ENCODE measurements at places on chromosomes 2 and 18.

DNA sequence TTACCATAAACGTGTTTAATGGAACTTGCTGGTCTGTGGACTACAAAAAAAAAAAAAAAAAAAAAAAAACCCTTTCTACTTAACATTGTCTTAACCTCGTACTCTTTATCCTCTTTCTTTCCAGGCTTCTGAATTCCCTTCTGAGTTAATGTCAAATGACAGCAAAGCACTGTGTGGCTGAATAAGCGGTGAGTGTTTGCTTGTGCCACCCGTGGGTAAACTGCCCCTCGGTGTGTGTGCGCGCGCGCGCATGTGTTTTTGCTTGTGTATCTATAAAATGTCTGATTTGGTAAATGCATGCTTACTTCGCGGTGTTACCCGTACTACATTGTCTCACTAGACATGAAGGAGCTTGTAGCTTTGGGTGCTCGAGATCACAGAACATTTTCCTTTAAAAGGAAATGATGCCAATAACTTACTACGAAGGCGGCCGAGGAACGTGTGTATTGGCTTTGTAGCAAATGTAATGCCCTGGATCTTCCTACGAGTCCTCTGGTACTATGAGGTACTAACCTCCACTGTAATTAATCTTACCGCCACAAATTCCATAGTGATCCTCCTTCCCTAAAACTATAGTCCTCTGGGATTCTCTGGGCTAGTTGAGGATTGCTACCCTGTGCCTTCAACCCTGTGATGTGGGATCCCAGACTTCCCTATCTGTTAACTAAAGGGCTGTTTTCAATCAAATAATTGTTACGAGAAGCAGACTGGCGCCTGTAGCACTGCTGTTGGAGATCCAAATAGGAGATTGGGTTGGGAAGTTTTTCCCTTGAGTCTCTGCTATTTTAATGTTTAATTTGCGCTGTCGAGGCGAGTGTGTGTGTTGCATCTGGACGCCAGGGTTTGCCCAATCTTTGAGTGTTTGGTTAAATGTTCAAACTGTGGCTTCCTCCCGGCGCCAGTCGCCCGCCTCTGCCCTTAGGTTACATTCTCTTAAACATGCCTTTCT lies 1.1 kb downstream of the ID2 start:
- peak; percentile 52 for DNase-seq

GRCh38 chr2:21011453-21011852 lies 32.4 kb downstream of the APOB start:
- DNase-seq: no peak

DNA sequence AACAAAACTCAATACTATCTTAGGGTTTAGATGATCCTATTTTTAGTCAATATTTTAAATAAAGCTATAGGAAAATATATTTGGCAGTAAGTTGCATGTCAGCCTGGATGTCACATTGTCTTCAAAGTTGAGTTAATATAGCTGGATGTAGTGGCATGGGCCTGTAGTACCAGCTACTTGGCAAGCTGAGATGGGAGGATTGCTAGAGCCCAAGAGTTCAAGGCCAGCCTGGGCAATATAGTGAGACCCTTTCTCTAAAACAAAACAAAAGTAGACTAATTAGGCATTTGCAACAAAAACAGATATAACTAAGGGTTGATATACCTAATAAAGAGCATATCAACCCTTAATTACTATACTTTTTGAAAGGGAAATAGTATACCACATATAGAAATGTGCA lies 254.6 kb upstream of the KCNJ3 start:
- no peak for DNase-seq

DNA sequence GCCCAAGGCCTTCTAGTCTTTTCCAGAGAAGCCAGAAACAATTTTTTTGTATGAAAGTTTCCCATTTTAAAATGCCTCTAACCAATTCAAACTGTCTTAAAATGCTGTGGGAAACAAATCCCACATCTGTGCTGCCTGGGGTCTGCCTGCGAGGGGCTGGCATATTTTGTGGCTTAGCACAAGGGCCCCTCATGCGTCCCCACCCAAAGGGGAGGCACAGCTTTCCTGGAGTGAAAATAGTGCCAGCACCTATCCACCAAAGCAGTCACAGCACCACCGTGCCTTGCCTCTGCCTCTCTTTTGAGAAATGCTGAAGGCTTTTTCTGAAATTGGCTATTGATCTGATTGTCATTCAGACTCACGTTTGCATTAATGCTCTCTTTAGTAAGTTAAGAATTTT lies 22.2 kb upstream of the GNAL start:
- DNase-seq: no peak

GRCh38 chr2:1567556-1568344 lies 154.5 kb downstream of the TPO start:
- DNase-seq: no peak

DNA sequence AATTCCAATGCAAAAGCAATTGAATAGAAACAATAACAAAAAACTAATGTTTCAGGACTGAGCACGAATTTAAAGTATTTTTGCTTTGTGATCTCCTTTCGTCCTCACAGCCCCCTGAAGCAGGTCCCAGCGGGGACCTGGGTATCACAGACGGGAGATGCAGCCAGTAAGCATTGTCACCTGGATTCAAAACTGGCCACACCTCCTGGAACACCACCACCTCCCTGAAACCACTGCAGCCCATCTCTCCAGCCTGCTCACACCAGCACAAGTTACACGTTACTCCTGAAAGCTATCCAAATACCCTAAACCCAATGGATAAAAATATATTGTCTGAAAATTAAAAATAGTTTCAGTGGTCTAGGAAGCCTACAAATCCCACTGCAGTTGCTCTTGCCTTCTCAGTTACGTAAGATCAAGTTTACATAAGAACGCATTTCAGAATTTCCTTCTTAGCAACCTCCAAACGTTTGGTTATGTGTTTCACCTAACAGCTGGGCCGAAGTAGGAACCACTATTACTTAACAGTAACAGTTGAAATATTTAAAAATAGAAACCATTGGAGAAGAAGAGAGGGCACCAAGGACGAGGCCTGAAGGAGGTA lies 178.0 kb downstream of the HDAC4 start:
- no peak for DNase-seq

GRCh38 chr18:49094979-49095632 lies 144.3 kb upstream of the SMAD7 start:
- no peak for DNase-seq

- peak; percentile 2 for DNase-seq
Observed at GRCh38 chr2:40451918-40452605, at the start of gene SLC8A1. TSS of gene SLC8A1 (minus strand) at chr2:40452090.

DNA sequence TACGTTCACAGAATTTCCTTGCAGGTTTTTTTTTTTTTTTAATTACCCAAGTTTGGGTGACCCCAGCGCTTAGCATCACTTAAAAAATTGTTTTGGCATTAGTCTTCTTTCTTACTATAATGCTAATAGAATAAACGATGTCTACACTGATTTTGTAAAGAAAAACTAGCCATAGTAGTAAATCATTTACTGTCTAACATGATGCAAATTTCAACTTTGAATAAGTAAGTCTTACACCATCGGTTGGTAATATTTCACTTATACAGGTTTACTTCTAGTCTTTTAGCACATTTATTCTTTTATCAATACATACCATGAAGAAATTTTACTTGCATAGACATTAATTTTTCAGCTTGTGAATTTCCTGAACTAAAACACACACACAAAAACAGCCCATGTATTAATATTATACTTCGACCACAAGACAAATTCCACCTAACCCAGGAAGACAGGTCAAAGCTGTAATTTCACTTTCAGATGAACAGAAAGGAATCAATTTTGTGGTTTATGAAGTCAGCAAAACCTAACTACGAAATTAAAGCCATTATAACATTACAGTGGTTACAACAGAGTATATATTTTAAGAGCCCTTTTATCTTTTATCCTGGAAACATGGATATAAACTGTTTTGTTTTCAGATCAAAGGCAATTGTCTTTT lies 1.9 kb downstream of the YES1 start:
- DNase-seq: peak; percentile 71

GRCh38 chr2:135863233-135863632 lies 13.0 kb downstream of the MCM6 start:
- no peak for DNase-seq

GRCh38 chr2:178197791-178198190 lies 3.5 kb downstream of the OSBPL6 start:
- DNase-seq: no peak

DNA sequence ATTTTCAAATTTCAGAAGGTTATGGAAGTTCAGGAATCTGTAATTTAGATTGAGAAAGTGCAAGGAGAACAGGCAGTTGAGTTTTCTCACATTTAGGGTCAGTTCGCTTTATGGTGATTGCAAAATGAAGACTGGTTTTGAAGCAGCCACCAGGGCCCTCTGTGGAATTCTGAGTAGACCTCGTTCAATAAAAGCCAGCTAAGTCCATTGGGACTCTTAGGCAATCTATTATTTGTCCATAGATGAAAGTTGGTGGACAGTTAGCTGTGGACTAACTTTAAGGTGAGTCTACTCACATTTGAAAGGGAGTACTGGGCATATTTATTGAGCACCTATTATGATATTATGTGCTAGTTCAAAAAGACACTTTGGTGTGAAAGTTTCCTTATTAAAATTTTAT lies 266.3 kb upstream of the LINC00305 start:
- no peak for DNase-seq

- DNase-seq: peak; percentile 65
Observed at GRCh38 chr2:207251573-207252192, 85.9 kb upstream of the KLF7 start.

DNA sequence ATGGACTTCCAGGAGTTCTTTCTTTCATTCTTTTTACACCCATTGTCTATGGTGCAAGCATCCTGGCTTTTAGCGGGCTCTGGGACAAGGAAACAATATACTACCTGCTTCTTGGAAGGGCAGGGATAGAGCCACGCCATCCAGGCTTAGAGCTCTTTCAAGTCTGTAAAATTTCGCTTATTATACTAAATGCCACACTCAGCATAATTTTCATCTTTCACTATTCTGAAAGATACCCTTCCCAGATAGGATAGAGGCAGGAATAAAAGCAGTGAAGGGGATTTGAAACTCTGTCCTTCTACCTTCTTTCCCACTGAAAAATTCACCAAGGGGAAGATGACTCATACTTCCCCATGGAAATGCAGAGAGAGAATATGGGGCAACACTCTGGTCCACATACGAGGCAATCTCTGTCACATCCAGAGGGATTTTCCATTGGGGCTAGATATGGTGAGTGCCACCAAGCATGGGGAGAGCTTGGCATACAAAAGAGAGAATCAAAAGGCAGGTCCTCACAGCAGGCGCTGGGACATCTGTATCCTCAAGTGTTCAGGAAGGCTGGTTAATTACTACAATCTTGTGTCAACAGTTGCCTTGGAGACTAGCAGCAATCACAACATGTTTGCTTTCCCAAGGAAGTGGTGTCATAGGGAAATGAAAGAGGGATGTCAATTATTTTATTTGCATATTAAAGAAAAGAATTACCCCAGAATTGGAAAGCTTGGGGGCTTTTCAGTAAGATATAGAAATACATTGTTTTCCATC lies 127.6 kb downstream of the TDRD15 start:
- DNase-seq: no peak

DNA sequence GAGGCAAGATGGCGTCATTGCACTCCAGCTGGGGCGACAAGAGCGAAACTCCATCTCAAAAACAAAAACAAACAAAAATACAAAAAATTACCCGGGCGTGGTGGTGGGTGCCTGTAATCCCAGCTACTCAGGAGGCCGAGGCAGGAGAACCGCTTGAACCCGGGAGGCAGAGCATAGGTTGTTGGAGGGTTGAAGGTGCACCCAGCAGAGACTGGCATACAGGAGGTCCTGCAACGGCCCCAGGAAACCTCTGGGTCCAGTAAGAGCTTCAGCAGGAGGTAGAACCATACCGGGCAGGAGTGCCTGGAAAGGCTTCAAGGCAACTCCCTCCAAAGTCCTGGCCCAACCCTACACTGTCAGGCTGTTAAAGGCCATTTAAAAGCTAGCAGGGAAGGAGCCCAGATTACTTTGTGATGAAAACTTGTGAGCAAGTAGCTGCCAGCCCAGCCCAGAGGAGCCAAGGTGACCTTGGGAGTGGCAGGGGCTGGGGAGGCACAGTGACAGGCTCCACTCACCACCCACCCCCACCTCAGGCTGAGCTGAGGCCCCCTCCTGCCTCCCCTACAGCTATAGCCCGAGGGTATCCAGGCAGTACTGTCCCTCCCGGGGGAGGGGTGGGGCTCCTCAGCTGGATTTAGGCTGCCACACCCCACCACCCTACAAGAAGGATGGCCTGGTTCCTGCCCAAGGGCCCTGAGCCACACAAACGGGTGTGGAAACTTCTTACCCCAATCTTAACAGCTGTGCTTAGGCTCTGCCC lies 28.1 kb downstream of the TFCP2L1 start:
- no peak for DNase-seq

- DNase-seq: no peak
Observed at GRCh38 chr2:241896746-241897201, 27.2 kb downstream of the RTP5 start.

DNA sequence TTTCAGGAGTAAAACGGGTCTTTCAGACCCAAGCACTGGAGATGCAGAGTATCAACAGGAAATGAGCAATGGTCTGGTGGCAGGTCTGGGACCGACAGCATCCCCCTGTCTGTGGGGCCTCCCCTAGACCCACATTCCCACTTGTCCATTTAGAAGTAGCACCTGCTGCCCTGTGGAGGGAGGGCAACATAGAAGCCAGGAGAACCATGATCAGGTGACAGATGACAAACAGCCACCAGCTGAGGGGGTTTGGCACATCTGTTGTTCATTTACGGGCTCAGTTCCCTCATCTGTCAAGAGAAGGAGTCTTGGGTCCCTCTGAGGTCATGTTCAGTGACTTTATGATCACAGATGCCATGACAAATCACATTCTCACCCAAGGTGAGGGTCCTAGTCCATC lies 77.9 kb upstream of the SLC66A3 start:
- DNase-seq: no peak

DNA sequence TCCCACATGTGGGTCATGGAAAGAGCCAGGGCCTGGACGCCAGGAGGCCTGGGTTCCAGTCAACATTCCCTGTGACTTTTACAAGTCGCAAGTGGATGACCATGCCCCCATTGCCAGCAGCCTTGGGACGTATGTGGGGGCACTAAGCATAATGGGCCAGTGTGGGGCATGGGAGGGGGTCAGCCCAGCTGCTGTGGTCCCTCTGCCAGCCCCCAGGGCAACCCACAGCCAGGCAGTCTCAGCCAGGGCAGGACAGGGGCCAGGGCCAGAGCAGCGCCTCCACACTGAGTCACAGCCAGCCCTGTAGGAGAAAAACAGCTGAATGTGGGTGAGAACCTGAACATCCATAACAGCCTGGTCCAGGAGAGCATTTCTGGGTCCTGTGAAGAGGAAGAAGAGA lies 173.2 kb downstream of the GFPT1 start:
- no peak for DNase-seq

All from activated CD4-positive, alpha-beta T cell treated with anti-CD3 and anti-CD28 coated beads, Interleukin-2, amount 50 U/mL, for 16 hours (primary cell).